ENCODE measurements at places on chromosomes 2 and 18.

GRCh38 chr18:26470011-26470637 lies 78.2 kb downstream of the KCTD1 start:
- no peak for DNase-seq

DNA sequence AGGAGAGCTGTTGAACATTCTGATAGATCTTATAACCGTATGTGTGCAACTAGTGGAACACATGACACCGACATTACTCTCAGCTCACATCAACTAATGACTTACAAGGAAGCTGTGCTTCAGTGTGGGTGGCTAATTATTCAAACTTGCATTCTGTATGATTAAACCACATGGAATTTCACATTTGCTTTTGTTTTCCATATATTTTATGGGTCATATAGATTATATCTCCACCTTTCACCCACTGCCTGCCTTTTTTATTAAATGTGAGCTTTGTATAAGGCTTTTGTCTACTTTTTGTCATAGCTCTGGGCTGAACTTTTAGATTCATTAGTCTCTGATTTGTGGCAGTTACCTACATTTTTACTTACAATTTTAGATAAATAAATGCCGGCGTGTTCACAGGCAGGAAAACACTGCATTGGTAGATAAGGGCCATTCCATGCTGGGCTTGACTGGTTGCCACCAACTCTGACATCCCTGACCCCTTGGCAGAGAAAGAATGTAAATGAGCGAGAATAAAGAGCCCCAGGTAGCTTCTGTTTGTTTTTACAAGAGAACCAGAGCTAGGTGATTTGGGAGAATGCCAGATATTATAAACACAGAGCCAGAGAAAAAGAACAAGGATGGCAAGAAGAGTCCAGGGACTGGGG lies 35.7 kb downstream of the LYPD6 start:
- DNase-seq, result no peak

DNA sequence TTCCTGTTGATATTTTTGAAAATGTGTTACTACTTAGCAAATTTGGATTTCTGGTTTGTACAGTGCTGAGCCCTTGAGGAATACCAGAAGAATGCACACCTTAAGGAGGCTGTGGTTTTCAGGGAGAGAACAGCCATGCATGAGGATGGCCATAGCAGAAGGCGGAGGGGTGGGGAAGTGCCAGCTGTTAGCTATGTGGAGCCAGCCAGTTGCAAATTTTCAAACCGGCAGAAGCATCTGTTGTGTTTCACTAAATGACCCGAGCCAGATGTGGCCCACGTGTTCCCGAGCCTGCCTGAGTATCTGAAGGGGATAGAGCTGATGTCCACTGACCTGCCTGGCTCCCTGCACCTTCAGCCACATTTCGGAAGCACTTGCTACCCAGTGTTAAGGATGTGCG lies 16.4 kb upstream of the RBM44 start:
- DNase-seq, result no peak

- peak; percentile 77 for DNase-seq
Measured at GRCh38 chr2:108944601-108945331, 44.3 kb downstream of the EDAR start.

DNA sequence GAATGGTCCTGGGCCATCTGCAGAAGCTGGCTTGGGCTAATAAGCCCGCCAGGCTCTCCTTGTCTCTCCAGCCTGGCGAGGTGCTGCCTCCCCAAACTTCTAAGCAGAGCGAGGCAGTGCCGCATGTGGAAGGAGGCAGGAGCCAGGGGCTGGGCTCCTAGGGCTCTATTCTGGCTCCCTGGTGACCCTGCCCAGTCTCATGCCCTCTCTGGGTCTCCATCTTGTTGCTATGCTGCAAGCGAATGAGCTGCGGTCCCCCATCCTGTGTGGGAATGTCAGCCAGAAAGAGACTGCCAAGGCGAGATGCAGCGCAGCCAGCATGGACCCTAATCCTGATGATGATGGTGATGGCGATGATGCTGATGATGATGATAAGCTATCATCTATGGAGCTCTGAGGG lies 48.7 kb downstream of the TNS1 start:
- DNase-seq, result no peak

DNA sequence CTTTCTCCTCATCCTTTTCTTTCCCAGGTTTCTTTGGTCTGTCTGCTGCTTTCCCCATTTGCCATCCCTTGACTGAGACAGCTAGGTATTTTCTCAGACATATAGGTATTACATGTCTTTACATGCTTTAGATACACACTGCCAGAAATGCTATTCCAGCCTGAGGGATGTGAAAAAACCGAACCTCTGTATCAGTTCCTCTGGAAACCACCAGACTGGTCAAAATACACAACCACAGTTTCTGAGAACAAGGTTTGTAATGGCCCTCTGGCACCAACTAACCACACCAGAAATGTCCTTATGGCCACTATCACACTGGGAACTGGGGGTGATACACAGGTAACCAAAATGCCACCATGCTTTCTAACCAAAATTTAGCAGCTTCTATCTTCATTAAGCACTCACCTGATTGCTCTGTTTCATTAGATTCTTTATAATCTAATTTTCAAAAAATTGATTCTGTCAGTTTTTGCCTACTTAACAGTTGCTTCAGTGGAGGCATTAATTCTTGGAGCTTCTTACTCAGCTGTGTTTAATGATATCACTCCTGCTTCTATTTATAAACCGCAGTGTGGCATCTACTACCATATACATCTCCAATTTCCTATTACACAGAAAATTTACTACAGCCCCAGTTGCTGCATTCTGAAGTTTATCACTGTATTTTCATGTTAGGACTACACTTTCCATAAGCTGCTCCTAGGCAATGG lies 243.5 kb downstream of the WDPCP start:
- no peak for DNase-seq

- no peak for DNase-seq
Measured at GRCh38 chr2:64482765-64483504, 29.0 kb downstream of the LGALSL start.

DNA sequence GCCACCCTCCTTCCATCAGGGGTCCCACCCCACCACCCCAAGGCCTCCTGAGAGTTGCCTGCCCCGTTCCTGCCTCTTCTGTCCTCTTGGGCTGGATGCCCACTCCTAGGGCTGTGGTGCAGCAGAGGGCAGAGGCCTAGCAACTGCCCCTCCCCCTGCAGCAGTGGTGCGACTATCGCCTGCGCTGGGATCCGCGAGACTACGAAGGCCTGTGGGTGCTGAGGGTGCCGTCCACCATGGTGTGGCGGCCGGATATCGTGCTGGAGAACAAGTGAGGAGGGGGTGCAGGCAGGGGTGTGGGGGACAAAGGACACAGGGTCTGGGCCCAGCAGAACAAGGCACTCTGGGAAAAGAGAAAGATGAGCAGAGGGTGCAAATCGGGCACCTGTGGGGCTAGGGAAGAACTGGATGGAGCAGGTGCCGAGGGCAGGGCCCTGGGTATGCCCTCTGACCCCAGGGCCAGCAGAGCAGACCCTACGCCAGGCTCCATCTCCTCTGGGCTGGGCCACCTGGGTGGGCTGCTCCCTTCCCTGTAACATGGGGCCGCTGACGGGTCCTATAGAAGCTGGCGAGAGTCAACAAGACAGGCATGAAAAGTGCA lies 1.0 kb downstream of the CHRNG start:
- no peak for DNase-seq

DNA sequence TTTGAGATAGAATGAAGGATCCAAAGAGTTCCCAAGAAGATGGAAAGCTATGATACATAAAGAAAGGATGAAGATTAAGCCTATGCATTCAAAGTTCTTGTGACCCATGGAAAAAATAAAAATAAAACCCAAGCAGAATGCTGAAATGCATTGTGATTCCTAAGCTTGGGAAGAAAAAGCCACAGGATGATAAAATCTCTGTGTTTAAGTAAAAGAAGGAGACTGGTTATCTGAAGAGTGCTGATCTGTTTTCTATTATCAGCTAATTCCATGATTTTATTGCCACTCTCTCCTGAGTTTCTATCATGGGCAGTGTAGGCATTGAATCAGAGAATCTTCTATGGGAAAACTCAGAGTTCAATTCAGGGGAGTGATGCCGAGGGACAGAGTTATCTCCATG lies 103.1 kb upstream of the LTBP1 start:
- DNase-seq, result no peak

DNA sequence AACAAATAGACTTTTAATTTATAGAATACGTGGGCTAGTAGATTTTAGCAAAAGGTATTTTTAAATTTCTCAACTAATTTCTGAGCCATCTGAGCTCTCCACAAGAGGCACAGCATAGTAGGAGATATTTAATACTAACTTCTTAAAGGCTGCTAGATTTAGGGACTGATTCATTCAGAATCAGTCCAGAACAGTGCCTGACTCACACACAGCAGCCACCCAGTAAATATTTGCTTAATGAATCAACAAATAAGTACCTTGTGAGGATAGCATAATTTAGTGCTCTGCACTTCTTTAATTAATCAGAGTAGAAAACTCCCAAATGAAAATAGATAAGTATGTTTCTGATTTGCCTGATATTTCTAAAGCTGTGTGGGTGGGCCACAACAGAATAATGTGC lies 35.6 kb upstream of the SYT4 start:
- DNase-seq, result no peak

DNA sequence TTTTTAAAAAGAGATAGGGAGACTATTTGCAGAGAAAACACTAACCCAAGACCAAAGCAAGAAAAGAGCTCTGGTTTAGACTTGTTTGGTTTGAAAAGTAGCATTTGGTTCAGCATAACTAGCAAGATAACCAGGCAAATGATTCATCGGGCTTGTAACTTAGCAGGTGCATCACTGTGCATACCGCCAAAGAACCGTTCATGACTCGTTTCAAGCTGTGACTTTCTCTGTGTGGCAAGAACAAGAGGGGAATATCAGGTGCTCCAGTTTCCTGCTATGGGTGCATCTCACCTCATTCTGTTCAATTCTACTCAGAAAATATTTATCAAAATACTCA lies 244.9 kb downstream of the ETAA1 start:
- DNase-seq, result no peak

GRCh38 chr2:26086155-26086637 lies 52.3 kb downstream of the RAB10 start:
- DNase-seq, result no peak

DNA sequence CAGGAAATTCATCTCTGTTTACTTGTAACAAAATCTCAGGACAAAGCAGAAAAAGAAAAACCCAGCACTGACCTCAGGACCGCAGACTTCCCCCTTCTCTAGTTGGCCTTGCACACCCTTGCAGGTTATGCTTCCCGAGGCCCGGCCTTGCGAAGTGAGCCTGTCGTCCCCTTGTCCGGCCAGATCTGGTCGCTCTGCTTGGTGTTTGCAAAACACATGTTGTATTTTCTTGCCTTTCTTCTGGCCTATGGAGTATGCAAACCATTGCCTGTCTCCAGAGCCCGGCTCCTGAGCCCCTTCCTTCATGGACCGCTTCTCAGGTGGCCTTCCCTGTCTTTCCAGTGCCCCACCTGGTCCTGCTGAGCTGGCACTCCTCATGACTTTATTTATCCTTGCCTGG lies 4.8 kb downstream of the IMPA2 start:
- no peak for DNase-seq

GRCh38 chr2:238042849-238043584 lies 17.8 kb upstream of the SCLY start:
- DNase-seq, result no peak

DNA sequence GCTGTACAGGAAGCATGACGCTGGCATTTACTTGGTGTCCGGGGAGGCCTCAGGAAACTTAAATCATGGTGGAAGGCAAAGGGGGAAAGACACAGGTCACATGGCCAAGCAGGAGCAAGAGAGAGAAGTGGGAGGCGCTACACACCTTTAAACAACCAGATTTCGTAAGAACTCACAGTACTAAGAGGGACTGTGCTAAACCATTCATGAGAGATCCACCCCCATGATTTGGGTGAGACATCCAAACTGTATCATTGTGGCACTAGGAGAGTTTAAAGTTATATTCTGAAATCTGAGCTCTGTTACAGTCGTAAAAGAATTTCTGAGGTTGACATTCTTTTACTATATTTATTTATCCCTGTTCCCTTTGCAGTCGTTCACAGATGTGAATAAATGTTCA lies 116.6 kb downstream of the ICA1L start:
- no peak for DNase-seq

DNA sequence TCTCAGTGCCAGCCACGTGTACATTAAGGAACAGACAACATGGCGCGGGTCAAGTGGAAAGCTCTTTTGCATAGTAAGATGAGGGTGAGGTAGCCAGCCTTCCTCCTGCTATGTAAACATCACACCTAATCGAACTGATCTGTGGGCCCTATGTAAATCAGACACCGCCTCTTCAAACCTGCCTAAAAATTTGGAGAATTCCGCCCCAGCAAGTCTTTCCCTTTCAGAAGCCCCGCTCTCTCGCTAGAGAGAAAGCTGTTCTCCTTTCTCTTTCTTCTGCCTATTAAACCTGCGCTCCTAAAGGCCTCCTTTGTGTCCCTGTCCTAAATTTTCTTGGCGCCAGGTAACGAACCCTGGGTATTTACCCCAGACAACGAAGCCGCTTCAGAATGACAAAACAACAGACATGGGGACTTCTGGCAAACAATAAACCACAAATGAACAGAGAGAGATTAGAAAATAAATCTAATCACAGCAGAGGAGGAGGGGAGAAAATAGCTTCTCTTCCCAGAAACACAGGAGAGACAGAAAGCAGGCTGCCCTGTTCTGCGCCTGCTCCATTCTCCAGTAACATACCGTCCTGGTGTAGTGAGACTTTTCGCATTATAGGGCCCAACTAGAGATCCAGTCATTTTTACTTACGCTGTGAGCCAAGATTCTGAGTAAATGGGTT lies 31.9 kb upstream of the CYP1B1 start:
- peak; percentile 77 for DNase-seq

All from H9 (cell line).